ENCODE measurements at places on chromosomes 16 and 17. TPM values are rescaled to one million over a fixed set of nuclear protein-coding genes. Genes with fewer than 3 reads are reported as not detected.

MPRIP gene
- 113 TPM for total RNA-seq

GOT2 gene
- total RNA-seq = 45.5 TPM

WNT9B gene
- not detected for total RNA-seq

PRMT7 gene
- total RNA-seq = 65.5 TPM

LRRC37B gene
- 4.7 TPM for total RNA-seq

METRNL gene
- total RNA-seq = 21.4 TPM

PPP1R9B gene
- total RNA-seq = 38.6 TPM

RNF222 gene
- total RNA-seq = not detected

NPIPB13 gene
- total RNA-seq = 0.54 TPM

PLEKHH3 gene
- total RNA-seq = 2.5 TPM

NPIPB8 gene
- total RNA-seq = not detected
